ENCODE measurements at places on chromosomes 3 and 15. TPM values are rescaled to one million over a fixed set of nuclear protein-coding genes. Genes with fewer than 3 reads are reported as not detected.

DNA sequence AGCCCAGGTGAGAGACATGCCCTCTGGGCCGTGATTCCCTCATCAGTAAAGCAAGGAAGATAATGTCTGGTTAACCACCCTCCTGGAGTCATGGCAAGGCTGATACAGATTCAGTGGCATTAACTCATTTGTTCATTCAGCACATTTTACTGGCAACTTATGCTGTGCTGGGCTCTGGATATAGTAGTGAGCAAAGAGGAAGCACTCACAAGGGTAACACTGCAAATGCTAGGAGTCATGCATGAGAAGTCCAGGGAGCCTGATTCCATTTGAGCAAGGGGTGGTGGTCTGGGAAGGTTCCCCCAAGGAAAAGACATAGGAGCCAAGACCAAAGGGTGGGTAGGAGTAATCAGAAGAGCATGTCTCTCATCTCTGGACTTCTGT is 50.2 kb downstream of the SMAD3 start:
- no peaks in the 10 kb centered on the region for H3K36me3 ChIP-seq
- no peaks in the 10 kb centered on the region for H3K27me3 ChIP-seq
- H3K4me3 ChIP-seq: no peak overlapping the region
- H3K27ac ChIP-seq: no peak overlapping the region

DNA sequence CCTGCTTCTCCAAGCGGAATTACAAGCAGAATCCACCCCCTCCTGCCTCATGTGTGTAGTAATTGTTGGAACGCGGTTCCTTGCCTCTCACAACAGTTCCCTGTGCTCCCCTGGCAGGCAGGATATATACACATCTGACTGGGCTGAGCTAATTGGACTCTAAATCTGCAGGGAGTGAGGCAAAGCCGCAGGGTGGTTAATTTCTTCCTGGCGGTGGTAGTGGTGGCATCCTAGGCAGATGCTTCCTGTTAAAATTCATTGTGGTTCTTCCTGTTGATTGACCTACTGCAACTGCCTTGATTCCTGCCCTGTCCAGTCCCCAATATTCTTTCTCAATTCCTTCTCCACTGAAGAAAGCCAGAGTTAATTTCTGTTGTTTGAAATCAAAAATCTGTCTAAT is 202.9 kb upstream of the PROK2 start:
- H3K27me3 ChIP-seq: no peaks in the 10 kb centered on the region
- H3K4me1 ChIP-seq: no peaks in the 10 kb centered on the region
- H3K4me3 ChIP-seq: no peak overlapping the region
- DNase-seq: no peak
- no peak overlapping the region for H3K27ac ChIP-seq

CLPX gene
- 19.0 TPM for polyA plus RNA-seq

DNA sequence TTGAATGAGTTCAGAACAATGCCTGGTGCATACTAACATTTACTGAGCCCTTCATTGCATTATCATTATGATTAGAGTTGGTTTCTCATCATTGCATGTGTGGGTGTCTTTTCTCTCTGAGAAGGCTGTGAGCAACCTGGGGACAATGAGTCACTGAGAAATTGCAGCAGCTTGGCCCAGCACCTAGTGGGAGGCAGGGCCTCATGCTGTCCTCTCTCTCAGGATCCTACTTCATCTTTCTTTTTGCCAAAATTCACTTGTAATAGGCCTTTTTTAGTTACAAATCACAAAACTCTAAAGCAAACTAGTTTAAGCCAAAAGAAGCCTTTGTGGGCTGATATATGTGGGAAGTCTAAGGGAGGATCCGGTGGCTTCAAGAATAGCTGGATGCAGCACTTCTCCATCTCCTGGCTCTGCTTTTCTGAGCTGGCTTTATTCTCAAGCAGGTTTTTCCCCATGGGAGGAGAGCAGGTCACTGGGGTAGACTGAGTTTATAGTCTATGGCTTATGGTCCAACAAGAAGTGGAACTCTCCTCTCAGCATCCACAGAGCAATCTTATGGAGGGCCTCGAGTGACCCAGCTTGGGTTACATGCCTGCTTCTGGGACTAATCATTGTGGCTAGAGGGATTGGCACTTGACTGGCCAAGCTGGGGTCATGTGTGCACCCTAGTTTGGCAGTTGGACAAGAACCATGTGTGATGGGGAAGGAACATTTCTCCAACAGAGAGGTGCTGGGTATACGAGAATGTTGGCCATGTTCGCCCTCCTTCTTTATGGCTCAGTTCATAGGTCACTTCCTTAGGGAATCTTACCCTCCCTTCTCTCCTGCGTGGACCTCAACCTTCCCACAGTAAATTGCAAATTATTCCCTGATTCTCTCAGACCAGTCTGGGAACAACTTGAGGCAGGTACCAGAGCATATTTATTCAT is 8.7 kb upstream of the CAMK1 start:
- H3K27ac ChIP-seq: peak overlapping the region; percentile 20
- H3K4me1 ChIP-seq: no peaks in the 10 kb centered on the region
- H3K27me3 ChIP-seq: no peaks in the 10 kb centered on the region
- H3K36me3 ChIP-seq: no peaks in the 10 kb centered on the region

DBR1 gene
- polyA plus RNA-seq: 8.6 TPM

DNA sequence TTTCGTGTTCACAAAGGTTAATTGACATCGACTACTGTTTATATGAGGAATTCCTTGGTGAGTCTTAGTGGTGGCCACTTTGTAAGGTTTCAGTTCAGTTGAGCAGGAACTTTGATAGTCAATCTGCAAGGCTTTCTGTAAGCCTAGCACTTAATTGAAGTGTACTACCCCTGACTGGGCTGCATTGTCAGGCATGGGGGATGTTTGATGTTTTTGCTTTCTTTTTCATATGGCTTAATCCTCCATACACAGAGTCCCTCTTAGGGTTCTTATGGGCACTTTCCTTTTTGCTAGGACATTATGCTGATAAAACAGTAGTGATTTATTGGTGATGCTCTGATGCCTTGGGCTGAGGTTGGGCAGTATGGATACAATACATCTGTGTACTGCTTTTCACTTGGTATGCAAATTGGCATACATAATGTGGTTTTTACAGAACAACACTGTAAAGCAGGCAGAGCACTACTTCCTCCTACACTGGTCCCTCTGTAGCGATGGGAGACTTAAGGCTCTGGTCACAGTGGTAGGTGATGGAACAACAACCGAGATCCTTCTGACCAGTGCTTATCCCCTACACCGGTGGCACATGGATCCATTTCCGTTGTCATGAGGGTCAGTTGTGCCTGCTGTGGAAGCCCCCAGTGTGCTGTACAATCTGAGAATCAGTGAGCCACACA is 261.0 kb downstream of the MFSD1 start:
- H3K4me3 ChIP-seq: no peak overlapping the region
- DNase-seq: no peak
- H3K27me3 ChIP-seq: no peaks in the 10 kb centered on the region

DNA sequence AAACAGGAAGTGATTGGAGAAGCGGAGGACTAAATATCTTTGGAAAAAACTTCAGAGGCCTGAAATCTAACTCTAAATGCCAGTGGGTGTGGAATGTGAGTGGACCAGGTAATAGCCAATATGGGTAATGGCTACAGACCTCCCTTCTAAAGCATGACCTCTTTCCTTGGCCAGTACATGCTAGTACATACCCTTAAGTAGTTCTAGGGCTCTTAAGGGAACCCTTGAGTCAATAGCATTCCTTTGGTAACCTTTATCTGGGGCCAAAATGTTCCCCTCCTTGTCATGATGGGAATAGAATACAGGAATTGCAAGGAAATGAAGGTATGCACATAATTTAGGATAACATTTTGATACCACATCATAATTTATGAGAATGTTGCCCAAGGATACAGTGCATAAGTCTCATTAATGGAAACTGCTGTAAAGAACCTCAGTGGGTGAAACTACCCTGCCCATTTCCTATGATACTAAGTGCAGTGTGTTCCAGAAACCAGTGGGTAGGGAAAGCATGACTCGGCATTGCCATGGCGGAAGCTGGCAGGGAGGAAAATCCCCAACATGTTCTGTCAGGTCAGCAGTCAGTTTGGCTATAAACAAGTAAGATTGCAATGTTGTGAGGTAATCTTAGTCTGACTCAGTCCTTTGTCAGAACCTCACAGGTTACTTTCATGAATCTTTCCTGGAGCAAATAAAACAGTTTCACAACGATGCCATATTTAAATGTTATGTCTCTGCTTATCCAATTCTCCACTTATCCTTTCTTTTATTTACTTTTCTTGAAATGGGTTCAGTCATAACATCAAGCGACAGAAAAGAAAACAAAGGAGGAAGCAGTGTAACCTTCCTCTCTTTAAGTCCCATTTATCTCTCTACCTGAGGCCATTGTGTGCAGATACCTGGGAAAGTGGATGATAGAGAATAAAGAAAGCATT is 23.5 kb upstream of the RAP2B start:
- H3K27me3 ChIP-seq: no peaks in the 10 kb centered on the region
- H3K4me3 ChIP-seq: no peak overlapping the region
- no peak overlapping the region for H3K27ac ChIP-seq
- no peaks in the 10 kb centered on the region for H3K36me3 ChIP-seq
- H3K4me1 ChIP-seq: no peaks in the 10 kb centered on the region
- no peak for DNase-seq

- DNase-seq: no peak
- no peaks in the 10 kb centered on the region for H3K36me3 ChIP-seq
- no peak overlapping the region for H3K4me3 ChIP-seq
- no peaks in the 10 kb centered on the region for H3K27me3 ChIP-seq
These were observed 751.5 kb upstream of the LMCD1 start for GRCh38 chr3:7749931-7750695.

- no peak overlapping the region for H3K27ac ChIP-seq
- no peak for DNase-seq
- H3K4me3 ChIP-seq: no peak overlapping the region
These were observed 19.9 kb downstream of the UBR1 start for GRCh38 chr15:43085921-43086320.
